ENCODE measurements at places on chromosomes 6 and 20. TPM values are rescaled to one million over a fixed set of nuclear protein-coding genes. Genes with fewer than 3 reads are reported as not detected.

PBOV1 gene
- total RNA-seq, result not detected

PLCB4 gene
- 4.7 TPM for total RNA-seq

SCUBE3 gene
- not detected for total RNA-seq

CGA gene
- not detected for total RNA-seq

MYCT1 gene
- total RNA-seq, result not detected

BANF2 gene
- not detected for total RNA-seq

TINAG gene
- not detected for total RNA-seq

HECA gene
- total RNA-seq, result 14.3 TPM

IBTK gene
- total RNA-seq, result 41.3 TPM

KIF13A gene
- 21.1 TPM for total RNA-seq

Data from A673 (cell line).